Fibroblast of mammary gland (primary cell): ENCODE measurements at places on chromosomes 2 and 18.

- no peak for DNase-seq
These were observed 9.3 kb upstream of the KCNIP3 start for GRCh38 chr2:95287806-95288205.

GRCh38 chr2:157227592-157227991 is 29.9 kb upstream of the GALNT5 start:
- no peak for DNase-seq

DNA sequence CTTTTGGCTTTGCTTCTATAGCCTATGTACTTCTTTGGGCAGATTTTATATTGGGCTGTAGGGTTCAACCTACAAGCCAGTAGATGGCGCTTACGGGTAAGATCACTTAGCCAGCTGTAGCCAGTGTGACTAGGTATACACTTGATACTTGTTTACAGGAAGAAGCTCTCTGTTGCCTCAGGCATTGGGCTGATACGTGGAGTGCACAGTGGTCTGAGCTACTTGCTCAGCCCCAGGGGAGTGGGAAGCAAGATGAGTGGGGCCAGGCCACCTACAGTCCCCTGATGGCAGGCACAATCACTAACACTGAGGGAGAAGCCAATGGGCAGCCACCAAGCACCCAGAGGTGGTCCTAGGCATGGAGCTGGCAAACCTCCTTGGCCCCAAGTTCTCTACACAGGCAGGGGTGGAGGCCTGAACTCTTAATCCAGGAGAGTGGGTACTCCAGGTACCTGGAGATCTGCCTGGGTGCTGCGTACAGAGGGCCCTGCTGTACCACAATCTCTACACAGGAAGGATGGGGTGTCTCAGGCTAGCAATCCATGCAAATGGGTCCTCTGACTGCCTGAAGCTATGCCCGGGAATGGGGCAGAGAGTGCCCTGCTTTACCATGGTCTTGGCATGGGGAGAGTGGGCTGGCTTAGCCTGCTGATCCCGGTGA is 122.2 kb downstream of the NCOA1 start:
- DNase-seq: peak; percentile 72

GRCh38 chr18:59233017-59233410 is 13.1 kb downstream of the GRP start:
- DNase-seq: no peak

- peak; percentile 12 for DNase-seq
These were observed 635 bp upstream of the ADRA2B start for GRCh38 chr2:96116879-96117533.

- no peak for DNase-seq
These were observed 11.3 kb downstream of the BOK start for GRCh38 chr2:241569831-241570281.

DNA sequence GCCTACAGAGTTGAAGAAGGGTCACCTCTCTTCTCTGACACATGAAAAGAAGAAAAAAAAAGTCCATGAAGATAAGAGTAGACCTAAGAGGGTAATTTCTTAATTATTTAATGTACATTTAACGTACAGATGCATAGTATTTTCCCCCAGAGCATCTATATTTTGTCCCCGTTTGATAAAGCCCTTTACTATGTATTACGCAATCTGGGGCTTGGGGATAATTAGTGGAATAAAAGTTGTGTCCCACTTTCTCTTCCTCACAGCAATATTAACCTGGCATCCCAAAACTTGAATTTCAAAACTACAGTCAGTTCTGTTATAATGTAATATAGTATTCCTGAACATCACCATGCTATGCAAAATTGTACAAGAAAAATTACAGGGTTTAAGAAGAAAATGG is 254.1 kb downstream of the SUCLG1 start:
- DNase-seq: no peak

DNA sequence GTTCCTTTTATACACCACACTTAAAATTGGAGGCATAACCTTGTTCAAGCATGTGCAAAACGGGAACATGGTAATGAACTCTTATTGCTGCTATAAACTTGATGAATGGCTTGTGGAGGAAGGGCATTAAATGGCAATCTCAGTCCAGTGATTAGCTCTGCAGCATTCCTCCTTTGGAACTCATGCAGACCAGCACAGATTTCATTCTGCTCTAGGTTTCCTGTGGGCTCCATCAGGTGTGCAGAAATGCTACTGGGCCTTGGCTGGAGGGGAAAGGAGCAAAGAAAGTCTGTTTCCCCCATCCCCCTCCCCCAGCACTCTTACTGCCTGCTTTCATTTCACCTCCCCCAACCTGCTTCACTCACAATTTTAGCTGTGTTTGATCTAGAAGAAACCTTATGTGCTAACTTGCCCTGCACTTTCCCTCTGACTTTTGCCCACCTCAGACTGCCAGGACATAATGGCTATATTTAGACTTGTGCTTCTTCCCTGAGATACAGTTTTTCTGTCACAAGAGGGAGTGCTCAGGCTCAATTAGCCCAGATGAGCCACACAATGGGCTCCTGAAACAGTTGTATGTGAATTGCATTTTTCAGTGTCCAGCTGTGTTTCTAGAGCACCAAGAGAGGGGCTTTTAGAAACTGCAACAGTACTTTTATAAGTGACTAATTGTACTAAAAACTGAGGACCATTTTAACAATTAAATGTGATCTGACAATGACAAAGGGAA is 109.8 kb downstream of the FSHR start:
- no peak for DNase-seq

DNA sequence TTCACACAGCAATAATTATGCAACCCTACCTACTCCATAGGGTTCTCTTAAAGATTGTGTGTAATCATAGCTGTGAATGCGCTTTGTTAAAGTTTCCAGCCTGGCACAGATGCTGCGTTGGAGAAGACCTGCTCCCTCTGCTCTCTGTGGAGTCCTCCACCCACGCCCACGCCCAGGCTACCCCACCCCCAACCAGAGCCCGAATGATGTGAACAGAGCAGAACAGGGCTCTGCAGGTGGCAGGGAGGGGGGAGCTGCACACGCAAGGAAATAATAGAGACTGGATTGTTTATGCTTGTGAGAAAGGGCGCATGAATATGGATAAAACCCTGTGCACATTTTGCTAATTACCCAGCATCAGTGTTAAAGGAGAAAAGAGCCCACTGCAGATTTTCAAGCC is 447.5 kb downstream of the BCL11A start:
- DNase-seq: no peak

DNA sequence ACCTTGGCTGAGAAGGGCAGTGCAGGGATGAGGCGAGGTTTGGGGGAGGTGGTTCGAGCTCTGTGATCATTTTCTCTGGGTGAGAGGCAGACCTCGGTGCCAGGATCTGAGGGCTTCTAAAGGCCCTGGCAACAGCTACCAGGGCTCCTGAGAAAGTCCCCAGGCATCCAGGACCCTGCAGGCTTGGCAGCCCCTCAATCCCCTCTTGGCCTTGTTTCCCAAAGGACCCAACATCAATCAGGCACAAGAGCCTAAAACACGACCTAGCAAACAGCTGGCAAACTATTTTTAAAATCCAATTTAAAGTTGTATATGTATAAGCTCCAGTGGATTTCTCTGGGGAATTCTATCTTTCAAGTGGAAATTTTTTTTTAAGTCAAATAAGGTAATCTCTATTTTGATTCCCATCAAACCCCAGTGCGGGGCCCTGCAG is 15.0 kb upstream of the MAT2A start:
- no peak for DNase-seq

DNA sequence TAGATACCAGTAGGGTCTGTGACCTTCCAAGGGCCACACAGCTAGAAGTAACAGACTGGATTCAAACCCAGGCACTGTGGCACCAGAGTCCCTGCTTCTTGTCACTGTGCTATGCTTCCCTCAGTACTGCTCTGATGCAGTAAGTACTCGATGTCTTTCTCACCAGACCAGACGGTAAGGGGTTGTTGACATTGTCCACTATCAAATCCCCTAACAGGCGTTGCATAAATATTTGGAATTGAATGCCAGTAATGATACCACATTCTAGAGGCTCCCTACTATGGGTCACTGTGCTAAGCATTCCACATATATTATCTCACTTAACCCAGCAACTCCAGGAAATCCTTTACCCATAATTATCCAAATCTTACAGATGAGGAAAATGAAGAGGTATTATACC is 223.1 kb downstream of the C1D start:
- no peak for DNase-seq
